ENCODE measurements at places on chromosomes 13 and 19. TPM values are rescaled to one million over a fixed set of nuclear protein-coding genes. Genes with fewer than 3 reads are reported as not detected.

ZNF43 gene
- 53.9 TPM for total RNA-seq

ADAMTSL5 gene
- total RNA-seq = 10.6 TPM

LIN7B gene
- 10.6 TPM for total RNA-seq

SLC10A2 gene
- total RNA-seq = 1.7 TPM

OVOL3 gene
- not detected for total RNA-seq

PRSS57 gene
- not detected for total RNA-seq
